IPS DF 6.9 (cell line): ENCODE measurements at places on chromosomes 5 and 9.
A peak's percentile ranks its signal among the peaks of the same experiment; 100 is the strongest.

DNA sequence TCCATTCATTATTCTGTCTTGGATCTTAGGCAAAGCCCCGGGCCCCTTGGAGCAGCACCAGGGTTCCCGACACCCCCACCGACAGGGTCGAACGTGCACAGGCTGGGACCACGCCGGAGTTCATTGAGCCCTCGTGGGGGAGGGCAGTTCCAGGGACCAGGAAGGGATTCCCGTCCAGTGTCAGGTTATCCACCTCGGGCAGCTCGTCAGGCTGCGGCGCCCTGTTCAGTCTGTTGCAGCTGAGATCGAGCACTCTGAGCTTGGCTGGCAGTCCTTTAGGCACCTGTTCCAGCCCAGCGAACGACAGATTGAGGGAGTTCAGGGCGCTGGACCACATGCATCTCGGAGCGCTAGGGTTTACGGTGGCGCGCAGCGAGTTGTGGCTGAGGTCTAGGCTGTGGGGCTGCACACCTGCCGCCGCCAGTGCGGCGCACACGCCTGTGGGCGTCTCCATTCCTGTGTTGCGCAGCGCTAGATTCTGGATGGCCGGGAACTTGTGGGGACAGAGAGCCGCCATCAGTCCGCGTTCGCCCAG, 1.1 kb downstream of the CD14 start:
- no peak overlapping the region for H3K27ac ChIP-seq
- no peaks in the 10 kb centered on the region for H3K36me3 ChIP-seq
- H3K27me3 ChIP-seq: peaks cover 29% of the 10 kb centered on the region
- peak overlapping the region; percentile 29; the same call in 1 of the 2 replicates for H3K4me3 ChIP-seq

- no peak overlapping the region for H3K27ac ChIP-seq
- H3K4me1 ChIP-seq: 0 out of 2 replicates have a peak, but pooled peaks cover 2% of the 10 kb centered on the region
- H3K36me3 ChIP-seq: no peaks in the 10 kb centered on the region
- H3K27me3 ChIP-seq: no peaks in the 10 kb centered on the region
- no peak for DNase-seq
These were observed 18.5 kb downstream of the PLPP7 start for GRCh38 chr9:131307974-131308373.

GRCh38 chr5:73625944-73626811, at the start of gene ARHGEF28:
Gene ARHGEF28, plus strand, starts transcription at chr5:73626196. Its CDS starts 58,656 bp downstream, at chr5:73684852.
- peak within 1 kb of the TSS; percentile 54; the same call in 1 of the 2 replicates for H3K4me3 ChIP-seq
- H3K27me3 ChIP-seq: peaks cover 11% of the 10 kb centered on the region; the same call in 1 of the 2 replicates
- H3K27ac ChIP-seq: no peak within 1 kb of the TSS
- no peaks in the 10 kb centered on the region for H3K36me3 ChIP-seq

GRCh38 chr5:56725711-56726411, 89.5 kb upstream of the MAP3K1 start:
- H3K27ac ChIP-seq: no peak overlapping the region
- H3K36me3 ChIP-seq: no peaks in the 10 kb centered on the region
- no peak overlapping the region for H3K4me3 ChIP-seq
- H3K4me1 ChIP-seq: no peaks in the 10 kb centered on the region
- DNase-seq: no peak

DNA sequence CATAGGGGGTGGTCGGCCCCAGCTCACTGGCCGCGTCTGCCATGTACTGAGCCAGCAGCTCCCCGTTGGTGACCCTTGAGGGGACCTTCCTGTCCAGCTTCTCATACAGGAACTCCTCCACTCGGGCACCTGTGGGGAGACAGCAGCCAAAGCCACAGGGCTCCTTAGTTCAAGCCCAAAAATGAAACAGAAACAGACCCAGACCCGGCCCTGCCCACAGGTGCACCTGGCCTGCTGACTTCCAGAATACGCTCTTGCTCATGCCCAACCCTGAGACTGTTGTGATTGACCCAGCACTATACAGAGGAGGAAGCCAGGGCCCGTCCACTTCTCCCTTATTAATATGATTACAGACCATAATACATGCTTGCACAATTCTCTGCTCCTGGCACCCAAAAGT, 7.0 kb downstream of the SH3GLB2 start:
- no peak overlapping the region for H3K4me3 ChIP-seq
- no peaks in the 10 kb centered on the region; the same call in 1 of the 2 replicates for H3K36me3 ChIP-seq
- 0 out of 2 replicates have a peak, but pooled peaks cover 2% of the 10 kb centered on the region for H3K4me1 ChIP-seq
- no peak for DNase-seq

DNA sequence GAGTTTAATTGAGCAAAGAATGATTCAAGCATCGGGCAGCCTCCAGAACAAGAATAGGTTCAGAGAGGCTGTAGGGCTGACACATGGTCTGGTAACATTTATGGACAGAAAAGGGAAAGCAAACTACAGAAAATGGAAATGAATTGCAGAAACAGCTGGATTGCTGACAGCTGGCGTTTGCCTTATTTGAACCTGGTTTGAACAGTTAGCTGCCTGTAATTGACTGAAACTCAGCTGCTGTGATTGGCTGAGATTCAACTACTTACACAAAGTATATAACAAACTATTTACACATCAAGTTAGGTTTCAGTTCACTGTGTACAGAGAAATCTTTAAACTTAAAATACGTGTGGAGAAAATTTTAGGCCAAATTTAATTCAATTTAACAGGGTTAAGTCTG, 441.7 kb downstream of the PRELID2 start:
- no peak overlapping the region for H3K4me3 ChIP-seq
- no peaks in the 10 kb centered on the region for H3K36me3 ChIP-seq
- H3K27me3 ChIP-seq: no peaks in the 10 kb centered on the region
- H3K27ac ChIP-seq: no peak overlapping the region
- H3K4me1 ChIP-seq: no peaks in the 10 kb centered on the region

DNA sequence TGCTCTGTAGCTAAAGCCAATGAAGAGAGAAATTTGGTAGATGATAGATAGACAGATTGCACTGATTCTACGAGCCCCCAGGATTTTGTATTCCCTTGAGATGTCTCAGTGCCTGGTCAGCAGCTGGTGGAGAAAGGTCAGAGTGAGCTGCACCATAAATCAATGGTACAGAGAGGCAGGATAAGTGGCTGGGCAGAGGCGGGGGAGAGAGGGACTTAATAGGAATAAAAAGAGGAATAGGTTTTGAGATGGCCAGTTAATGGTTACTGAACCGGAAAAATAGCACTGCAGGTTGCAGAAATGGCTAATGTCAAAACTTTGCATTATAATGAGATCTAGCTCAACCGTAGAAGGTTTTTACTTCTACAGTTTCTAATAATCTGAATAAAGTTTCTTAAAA, 47.9 kb upstream of the SLC12A2 start:
- DNase-seq: no peak
- no peak overlapping the region for H3K27ac ChIP-seq
- H3K36me3 ChIP-seq: no peaks in the 10 kb centered on the region
- H3K4me3 ChIP-seq: no peak overlapping the region
- H3K4me1 ChIP-seq: no peaks in the 10 kb centered on the region
- H3K27me3 ChIP-seq: no peaks in the 10 kb centered on the region

- no peaks in the 10 kb centered on the region for H3K36me3 ChIP-seq
- no peak overlapping the region for H3K27ac ChIP-seq
- no peak for DNase-seq
- peak overlapping the region; percentile 65 for H3K4me3 ChIP-seq
- peaks cover 5% of the 10 kb centered on the region for H3K27me3 ChIP-seq
These were observed 1.2 kb downstream of the CXXC5 start for GRCh38 chr5:139649082-139649991.

- H3K27ac ChIP-seq: no peak overlapping the region
- no peaks in the 10 kb centered on the region for H3K27me3 ChIP-seq
- peak; percentile 48 for DNase-seq
- no peaks in the 10 kb centered on the region for H3K36me3 ChIP-seq
These were observed 31.9 kb upstream of the TBC1D2 start for GRCh38 chr9:98287384-98287783.

DNA sequence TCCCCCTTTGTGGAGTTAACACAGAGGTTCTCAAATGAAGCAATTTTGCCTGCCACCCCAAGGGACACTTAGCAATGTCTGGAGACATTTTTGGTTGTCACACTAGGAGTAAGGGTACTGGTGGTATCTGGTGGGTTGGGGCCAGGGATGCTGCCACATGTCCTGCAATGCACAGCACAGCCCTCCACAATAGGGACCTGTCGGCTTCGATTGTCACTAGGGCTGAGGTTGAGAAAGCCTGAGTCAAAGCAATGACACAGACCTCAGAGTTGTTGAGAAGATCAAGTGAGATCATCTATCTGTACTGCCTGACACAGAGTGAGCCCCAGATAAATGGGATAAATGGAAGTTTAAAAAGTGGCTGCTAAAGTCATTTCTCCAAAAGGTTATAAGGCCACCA, 249.2 kb upstream of the KLF4 start:
- no peak overlapping the region for H3K27ac ChIP-seq
- no peak overlapping the region for H3K4me3 ChIP-seq
- DNase-seq: no peak
- no peaks in the 10 kb centered on the region for H3K27me3 ChIP-seq
- H3K4me1 ChIP-seq: no peaks in the 10 kb centered on the region

- no peak for DNase-seq
- H3K4me3 ChIP-seq: no peak overlapping the region
- H3K27me3 ChIP-seq: no peaks in the 10 kb centered on the region
- H3K4me1 ChIP-seq: no peaks in the 10 kb centered on the region
- H3K27ac ChIP-seq: no peak overlapping the region
- no peaks in the 10 kb centered on the region for H3K36me3 ChIP-seq
These were observed 29.2 kb downstream of the CSNK1A1 start for GRCh38 chr5:149521739-149522685.

DNA sequence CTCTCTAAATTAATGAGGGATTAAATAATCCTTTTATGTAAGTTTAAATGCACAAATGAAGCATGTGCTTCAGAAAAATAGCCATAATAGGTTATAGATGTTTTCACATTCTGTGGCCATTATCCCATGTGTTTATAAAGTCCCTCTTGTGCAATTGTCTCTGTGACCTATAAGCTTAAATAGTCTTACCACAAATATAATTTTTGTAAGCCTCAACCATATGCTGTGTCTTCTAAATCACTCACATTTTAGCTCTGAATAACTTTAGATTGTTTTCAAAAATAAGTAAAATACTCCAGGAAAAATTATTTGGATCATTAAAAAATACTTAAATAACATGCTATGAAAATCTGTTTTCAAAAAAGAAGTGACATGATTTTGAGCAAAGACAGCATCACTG, 1894.7 kb downstream of the MAT2B start:
- no peaks in the 10 kb centered on the region for H3K27me3 ChIP-seq
- H3K4me3 ChIP-seq: no peak overlapping the region
- no peak overlapping the region for H3K27ac ChIP-seq
- H3K4me1 ChIP-seq: no peaks in the 10 kb centered on the region
- no peaks in the 10 kb centered on the region for H3K36me3 ChIP-seq
- DNase-seq: no peak

DNA sequence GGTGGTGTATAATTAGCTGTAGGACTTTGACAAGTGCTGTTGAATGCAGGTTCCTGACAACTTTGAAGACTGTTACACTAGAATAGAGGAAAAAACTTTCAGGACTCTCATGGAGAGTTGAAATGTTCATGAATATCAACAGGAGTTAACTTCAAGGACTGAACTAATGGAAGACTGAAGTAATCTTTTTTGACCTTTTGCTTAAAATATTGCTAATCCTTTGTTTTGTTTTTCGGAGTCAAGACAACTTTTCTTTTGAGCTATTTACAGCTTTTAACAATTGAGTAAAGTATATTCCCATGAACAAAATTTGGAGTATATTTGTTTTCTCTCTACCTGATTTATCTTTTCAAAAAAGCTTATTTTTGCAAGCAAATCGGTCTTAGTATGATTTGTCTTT, 34.1 kb upstream of the MTMR12 start:
- H3K4me3 ChIP-seq: no peak overlapping the region
- no peak for DNase-seq
- no peaks in the 10 kb centered on the region for H3K4me1 ChIP-seq
- H3K36me3 ChIP-seq: no peaks in the 10 kb centered on the region
- H3K27me3 ChIP-seq: no peaks in the 10 kb centered on the region

- H3K27ac ChIP-seq: no peak overlapping the region
- DNase-seq: no peak
- no peaks in the 10 kb centered on the region for H3K36me3 ChIP-seq
- H3K4me3 ChIP-seq: no peak overlapping the region
These were observed 1866.7 kb upstream of the C9orf72 start for GRCh38 chr9:29439961-29440360.

DNA sequence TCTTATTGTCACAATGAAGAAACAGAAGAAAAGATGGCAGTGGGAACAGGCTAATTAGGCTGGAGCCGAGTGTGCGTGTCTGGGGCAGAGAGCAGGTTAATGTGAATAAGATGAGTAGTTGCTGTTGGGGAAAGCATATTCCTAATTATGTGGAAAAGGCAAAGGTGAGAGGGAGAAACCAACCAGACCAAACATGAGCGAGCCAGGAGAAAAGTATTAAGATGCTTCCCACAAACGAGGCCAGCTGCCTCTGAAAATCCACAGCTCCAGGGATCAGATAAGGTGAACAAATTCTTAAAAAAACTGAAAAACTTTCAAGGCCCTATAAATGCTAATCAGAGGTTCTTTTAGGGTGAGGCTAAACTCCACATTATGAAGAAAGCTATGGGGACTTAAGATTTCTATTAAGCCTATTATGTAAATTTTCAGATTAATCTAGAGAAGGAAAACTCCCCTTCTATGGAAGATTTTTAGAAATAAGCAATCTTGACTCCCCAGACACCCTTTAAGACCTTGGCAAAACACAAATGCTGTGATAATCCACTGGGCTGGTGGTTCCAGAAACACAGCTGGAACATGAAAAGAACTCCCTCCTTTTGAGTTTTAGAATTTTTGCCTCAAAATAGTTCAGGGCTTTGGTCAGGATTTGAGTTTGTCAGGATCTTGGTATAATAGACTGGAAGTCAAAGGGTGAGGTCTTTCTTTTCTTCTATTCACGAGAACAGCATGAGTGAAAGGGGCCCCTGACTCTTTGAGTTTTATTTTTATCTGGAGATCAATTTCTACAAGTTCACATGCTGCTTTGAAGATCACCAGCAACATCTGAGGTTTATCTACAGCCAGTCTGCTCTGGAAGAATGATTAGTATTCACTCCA, 238.1 kb downstream of the SPOCK1 start:
- no peak overlapping the region for H3K27ac ChIP-seq
- no peaks in the 10 kb centered on the region for H3K4me1 ChIP-seq
- H3K27me3 ChIP-seq: no peaks in the 10 kb centered on the region
- no peak for DNase-seq
- H3K4me3 ChIP-seq: no peak overlapping the region

GRCh38 chr5:130323804-130324454, 419.7 kb downstream of the CHSY3 start:
- DNase-seq: no peak
- H3K4me3 ChIP-seq: no peak overlapping the region
- no peak overlapping the region for H3K27ac ChIP-seq

DNA sequence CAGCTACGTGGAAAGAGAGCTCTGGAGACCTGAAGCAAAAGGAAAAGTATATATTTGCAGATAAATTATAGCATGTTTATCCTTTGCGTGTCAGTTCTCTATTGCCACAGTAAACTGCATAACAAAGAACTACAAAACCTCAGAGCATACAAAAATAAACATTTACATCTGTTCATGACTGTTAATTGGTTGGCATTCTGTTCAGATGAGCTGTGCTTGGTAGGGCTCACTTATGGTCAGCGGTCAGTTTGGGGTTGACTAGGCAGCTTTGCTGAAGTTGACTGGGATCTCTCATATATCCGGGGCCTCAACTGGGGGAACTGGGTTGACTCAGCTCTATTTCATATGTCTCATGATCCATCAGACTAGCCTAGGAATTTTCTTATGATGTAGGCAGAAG, 257.7 kb downstream of the TLE1 start:
- H3K4me3 ChIP-seq: no peak overlapping the region
- H3K36me3 ChIP-seq: no peaks in the 10 kb centered on the region
- H3K27ac ChIP-seq: no peak overlapping the region
- DNase-seq: no peak
- no peaks in the 10 kb centered on the region for H3K4me1 ChIP-seq

- no peak for DNase-seq
- no peaks in the 10 kb centered on the region for H3K4me1 ChIP-seq
- H3K4me3 ChIP-seq: no peak overlapping the region
- no peaks in the 10 kb centered on the region for H3K27me3 ChIP-seq
- no peak overlapping the region for H3K27ac ChIP-seq
These were observed 2149.4 kb upstream of the ACO1 start for GRCh38 chr9:30235068-30235467.
